ENCODE measurements at places on chromosomes 7 and 10.

DNA sequence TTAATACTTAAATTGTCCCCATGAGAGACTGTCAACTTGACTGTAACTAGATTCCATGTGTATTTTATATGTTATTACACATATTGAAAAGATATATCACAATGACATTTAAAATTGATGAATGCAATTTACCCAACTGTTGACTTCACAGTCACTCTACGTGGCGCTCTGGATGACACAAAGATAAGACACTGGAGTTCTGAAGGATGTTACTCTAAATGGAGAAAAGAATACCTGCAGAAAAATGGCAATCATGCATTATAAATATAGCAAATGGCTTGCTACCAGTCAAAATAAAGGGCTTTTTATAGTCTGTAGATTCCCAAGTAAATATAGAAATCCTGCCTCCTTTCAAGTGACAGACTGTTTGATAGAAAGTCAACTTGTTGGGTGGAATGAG lies 143.6 kb upstream of the KLF6 start:
- no peak for DNase-seq

GRCh38 chr7:26937939-26938623 lies 73.7 kb upstream of the SKAP2 start:
- no peak for DNase-seq

DNA sequence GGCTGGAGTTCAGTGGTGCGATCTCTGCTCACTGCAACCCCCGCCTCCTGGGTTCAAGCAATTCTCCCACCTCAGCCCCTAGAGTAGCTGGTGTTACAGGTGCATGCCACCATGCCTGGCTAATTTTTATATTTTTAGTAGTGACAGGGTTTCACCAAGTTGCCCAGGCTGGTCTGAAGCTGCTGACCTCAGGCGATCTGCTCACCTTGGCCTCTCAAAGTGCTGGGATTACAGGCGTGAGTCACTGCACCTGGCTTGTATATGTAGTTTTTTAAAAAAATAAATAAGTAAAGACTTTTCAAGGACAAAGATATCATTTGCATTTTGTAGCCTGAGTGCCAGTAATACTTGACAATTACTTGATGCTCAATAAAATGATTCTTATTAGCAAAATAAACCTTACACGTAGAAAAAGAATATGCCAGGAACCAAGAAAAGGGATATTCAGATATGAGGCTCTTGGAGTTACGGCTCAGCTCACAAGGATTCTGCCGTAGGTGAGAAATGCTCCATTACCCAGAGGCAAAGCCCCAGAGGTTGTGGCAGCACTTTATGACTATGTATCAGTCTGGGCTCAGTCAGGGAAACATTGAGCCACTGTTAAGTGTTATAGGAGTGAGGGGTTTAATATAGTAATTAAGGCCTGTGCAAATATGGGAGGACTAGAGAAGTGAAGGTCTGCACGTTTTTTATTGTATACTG lies 98.5 kb downstream of the TPST1 start:
- no peak for DNase-seq

DNA sequence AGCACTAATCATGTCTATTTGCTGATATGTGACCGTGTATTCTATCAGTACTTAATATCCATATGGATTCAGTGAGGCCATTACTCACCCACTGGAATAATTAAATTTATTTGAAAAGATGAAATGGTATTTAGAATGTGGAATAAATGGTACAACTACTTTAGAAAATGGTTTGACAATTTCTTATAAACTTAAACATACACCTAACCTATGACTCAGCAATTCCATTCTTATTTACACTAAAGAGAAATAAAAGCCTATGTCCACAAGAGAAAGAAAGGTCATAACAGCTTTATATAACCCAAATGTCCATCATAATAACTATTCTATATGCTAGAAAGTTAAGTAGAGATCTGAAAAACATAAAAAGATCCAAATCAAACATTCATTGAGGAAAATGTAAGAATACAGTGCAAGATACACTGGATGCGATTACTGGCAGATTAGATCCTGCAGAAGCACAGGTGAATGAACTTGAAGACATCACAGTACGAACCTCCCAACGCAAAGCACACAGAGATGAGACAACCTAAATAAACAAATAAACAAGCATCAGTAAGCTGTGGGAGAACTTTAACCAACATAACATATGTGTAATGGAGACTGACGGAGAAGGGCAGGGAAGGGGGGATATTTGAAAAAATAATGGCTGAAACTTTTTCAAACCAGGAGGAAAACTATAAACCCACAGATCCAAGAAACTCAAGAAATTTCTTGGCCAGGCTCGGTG lies 51.9 kb downstream of the TNS3 start:
- DNase-seq = no peak

- no peak for DNase-seq
Observed at GRCh38 chr7:74476626-74477025, 22.9 kb downstream of the GTF2IRD1 start.

GRCh38 chr7:50366311-50366710 lies 61.8 kb downstream of the IKZF1 start:
- DNase-seq = no peak

DNA sequence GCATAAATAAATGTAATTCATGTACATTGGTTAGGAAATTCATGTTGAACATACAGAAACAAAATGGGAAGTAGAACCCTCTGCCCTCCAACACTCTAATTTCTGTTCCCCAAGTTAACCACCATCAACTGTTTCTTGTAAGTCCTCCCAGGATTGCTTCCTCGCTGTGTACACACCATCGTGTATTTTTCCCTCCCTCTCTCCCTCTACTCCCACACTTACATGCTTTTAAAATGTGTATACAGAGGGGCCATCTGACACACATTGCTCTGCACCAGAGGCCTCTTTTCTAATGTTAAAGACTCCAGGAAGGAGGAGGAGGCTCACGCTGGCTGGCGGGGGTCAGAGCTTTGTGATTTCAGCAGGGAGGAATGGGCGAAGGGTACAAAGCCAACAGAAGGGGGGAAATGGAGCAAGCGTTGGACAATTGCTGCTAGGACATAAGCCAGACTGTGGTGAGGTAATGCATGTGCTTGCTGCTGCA lies 1.9 kb upstream of the EPHA1 start:
- DNase-seq = no peak

DNA sequence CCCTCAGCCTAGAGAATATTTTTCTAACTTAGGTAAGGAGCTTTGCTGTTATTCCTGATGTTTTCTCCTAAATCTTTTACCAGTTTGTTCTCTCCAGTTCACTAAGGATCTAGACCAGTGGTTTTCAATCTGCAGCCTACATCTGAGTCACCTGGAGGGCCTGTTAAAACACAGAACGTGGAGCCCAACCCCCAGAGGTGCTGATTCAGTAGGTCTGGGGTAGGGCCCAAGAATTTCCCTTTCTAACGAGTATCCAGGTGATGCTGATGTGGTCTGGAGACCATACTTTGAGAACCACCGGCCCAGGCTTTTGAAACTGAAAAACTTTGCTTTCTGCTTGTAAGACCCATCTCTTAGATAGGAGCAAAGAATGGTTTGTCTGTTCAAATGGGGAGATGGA lies 51.2 kb upstream of the KMT2E start:
- DNase-seq = no peak

DNA sequence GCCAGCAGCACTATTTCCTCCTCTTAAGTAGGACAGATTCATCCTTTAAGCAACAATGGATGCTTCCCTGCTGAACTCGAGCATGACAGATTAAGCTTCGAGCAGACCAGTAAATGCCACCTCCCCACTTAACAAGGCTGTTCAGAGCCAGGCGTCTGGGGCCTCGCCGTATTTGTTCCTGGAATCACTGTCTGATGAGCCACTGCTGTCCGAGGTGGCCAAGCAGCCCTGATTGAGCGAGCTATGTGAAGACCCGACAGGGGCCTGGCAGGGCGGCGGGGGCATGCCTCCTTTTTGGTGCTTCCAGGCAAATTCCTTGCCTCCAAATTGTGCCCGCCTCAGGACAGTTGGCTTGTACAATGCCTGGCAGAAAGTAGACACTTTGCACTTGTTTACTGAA lies 862.6 kb downstream of the NRG3 start:
- DNase-seq = no peak

DNA sequence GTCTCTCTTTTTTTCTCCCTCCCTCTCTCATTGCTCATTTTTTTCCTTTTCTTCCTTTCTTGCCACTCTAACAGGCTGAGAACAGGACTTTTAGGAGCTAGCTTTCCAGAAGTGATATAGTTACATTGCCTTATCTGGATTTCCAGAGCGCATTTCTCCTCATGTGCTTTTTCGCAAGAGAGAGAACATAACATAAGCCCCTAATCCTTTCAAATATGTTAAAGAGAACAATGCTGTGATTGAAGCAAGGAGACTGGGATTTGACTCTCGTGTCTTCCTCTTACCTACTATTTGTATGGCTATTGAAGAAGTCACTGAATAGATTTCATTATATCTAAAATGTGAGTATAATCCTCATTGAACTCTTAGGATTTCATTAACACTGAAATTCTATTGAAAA lies 101.2 kb upstream of the PRPS1L1 start:
- DNase-seq = no peak

- no peak for DNase-seq
Observed at GRCh38 chr10:32955299-32955772, 2.7 kb downstream of the ITGB1 start.

Data from activated CD4-positive, alpha-beta T cell treated with anti-CD3 and anti-CD28 coated beads, Interleukin-2, amount 50 U/mL, for 48 hours (primary cell).